ENCODE measurements at places on chromosomes 2 and 18. TPM values are rescaled to one million over a fixed set of nuclear protein-coding genes. Genes with fewer than 3 reads are reported as not detected.

GRCh38 chr18:10536280-10536679, 10.5 kb downstream of the NAPG start:
- no peak for DNase-seq

DNA sequence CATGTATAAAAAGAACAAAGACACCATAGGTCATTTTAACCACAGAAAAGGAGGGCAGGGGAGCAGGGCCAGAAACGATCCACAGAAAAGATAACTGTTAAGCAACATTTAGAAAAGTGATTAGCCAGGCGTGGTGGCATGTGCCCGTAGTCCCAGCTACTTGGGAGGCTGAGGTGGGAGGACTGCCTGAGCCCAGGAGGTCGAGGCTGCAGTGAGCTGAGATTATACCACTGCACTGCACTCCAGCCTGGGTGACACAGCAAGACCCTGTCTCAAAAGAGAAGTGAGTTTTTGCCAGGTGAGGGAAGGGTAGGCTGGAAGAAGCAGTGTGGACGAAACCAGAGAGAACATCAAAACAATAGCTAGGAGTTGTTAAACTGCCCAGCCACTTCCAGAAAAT, 3.3 kb downstream of the WDR12 start:
- no peak for DNase-seq

BIN1 gene
- 697 TPM for total RNA-seq

ARHGAP28 gene
- total RNA-seq, result 26.0 TPM

DNA sequence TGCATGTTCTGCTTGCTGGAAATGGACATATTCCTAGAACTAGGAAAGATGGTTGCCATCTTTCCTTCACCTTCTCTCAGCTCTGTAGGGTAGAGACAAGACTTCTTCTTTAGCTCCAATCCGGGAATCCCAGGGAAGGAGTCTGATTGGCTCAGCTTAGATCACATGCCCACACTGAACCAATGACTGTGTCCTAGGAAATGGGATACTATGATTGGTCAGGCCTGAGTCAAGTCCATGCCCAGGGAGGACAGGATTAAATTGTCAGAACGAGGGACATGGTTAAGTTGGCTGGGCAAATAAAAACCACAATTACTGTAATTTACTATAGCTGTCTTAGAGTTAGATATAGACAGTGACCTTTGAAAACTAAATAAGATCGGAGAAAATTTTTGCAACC, 31.4 kb downstream of the SEMA4F start:
- DNase-seq, result no peak

POTEC gene
- total RNA-seq, result not detected

DNA sequence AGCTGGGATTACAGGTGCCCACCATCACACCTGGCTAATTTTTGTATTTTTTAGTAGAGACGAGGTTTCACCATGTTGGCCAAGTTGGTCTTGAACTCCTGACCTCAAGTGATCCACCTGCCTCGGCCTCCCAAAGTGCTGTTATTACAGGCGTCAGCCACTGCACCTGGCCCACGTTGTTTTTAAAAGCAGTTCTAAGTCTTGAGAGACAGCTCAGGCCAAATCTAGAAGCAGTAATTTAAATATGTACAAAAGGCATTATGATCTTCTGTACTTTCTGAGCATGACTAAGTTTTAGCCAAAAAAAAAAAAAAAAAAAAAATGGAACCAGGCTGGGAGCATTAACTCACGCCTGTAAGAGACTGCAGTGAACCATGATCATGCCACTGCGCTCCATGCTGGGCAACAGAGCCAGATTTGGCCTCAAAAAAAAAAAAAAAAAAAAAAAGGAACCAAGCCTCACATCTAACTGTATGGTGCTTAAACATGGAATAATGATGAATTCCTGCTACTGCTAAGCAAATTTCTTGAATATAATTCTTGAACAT, 4.0 kb downstream of the ABHD3 start:
- DNase-seq, result no peak

PLCD4 gene
- total RNA-seq, result 31.0 TPM

UGT1A8 gene
- total RNA-seq, result 0.31 TPM

STARD6 gene
- total RNA-seq, result not detected

GRCh38 chr2:238287737-238288649, at the start of gene PER2:
Gene PER2 (minus strand): TSS chr2:238288610. CDS start chr2:238277936, 10,674 bp downstream.
- peak; percentile 84 for DNase-seq

DNA sequence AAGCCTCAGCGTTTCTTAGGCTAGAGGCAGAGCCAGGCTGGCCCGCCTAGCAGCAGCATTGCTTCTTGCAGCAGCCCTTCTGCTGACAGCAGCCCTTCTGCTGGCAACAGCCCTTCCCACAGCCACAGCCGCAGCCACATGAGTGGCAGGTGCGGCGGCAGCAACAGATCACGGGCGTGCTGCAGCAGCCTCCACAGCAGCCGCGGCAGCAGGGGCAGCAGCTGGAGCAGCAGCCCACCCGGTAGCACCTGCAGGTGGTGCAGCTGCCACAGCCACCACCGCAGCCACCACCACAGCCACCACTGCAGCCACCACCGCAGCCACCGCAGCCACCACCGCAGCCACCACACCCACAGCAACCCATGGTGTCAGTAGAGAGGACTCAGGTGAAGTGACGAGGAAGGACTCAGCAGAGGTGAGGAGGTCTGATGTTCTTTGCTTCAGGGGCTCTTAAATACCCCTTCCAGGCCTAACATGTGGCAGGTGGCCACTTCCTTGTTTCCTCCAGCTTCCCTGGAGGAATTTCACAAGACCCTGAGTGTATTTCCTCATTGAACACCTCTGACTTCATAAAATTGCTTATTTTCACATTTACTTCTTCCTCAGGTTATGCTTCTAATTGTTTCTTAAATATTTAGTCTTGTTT, at the start of gene SCYGR6:
Gene SCYGR6 (minus strand): TSS at position 364 of the 646 bp plus-strand sequence. CDS start 0 bp downstream, at position 364.
- DNase-seq, result no peak

LYPD6 gene
- total RNA-seq, result 4.2 TPM

IL18RAP gene
- 0.31 TPM for total RNA-seq

DNA sequence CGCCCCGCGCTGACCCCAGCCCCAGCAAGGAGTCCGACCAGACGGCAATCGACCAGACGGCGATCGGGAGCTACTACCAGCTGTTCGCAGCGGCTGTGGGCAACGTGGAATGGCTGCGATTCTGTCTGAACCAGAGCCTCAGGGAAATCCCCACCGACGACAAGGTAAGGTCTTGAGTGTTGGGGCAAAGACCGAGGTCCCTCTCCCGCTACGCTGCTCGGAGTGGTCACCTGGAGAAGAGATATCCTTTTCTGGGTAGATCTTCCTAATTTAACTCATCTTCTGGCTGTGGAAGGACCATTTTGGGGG, 704 bp downstream of the ANKRD53 start:
- no peak for DNase-seq

GRCh38 chr2:73291093-73291460, 2.3 kb downstream of the EGR4 start:
- DNase-seq, result peak; percentile 82

GRCh38 chr2:14263053-14263452, 369.5 kb upstream of the LRATD1 start:
- DNase-seq, result no peak

L3MBTL4 gene
- 6.5 TPM for total RNA-seq

- DNase-seq, result no peak
These were observed 535 bp downstream of the ATG4B start for GRCh38 chr2:241637795-241638660.

DNA sequence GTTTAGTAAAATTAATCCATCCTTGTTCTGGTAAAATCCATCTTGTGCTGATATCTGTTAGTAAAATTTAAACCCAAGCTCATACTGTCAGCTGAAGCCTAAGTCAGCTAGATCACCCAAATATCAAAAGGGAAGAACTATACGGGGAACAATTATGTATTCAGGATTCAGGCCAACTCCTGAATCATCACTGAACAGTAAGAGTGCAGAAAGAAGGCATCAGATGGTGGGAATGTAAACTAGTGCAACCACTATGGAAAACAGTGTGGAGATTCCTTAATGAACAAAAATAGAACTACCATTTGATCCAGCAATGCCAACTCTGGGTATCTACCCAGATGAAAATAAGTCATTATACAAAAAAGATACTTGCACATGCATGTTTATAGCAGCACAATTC, 81.8 kb downstream of the RAPGEF4 start:
- no peak for DNase-seq

GRCh38 chr2:132725148-132725547, 55.1 kb upstream of the LYPD1 start:
- DNase-seq, result no peak

DNA sequence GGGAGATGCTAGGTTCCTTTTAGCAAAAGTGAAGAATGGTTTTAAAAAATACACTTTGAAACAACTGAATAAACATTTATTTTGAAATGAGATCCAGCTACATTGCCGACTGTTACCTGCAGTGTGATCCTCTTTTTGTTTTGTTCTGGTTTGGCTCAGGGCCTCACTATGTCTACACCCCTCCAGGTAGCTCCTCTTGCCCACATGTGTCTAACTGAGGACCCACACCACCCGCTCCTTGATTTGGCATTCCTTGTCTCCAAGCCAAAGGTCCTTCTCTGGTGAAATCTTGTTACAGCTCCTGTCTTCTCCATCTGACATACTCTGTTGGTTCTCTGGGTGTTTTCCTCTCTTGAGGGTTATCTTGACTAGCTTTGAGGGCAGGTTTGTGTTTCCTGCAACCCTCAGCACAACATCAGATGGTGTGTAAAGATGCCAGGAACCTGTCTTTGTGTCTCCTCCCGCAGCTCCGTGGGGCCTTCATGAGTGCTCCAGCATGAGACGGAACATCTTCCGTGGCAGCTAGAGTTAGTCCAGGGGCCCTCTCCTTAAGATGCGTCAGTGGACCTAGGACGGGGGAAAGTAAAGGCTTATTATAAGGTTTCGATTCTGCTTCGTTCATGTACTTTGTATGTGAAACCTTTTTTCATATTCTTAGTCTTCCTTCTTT, 32.1 kb downstream of the MAP4K4 start:
- no peak for DNase-seq

DNA sequence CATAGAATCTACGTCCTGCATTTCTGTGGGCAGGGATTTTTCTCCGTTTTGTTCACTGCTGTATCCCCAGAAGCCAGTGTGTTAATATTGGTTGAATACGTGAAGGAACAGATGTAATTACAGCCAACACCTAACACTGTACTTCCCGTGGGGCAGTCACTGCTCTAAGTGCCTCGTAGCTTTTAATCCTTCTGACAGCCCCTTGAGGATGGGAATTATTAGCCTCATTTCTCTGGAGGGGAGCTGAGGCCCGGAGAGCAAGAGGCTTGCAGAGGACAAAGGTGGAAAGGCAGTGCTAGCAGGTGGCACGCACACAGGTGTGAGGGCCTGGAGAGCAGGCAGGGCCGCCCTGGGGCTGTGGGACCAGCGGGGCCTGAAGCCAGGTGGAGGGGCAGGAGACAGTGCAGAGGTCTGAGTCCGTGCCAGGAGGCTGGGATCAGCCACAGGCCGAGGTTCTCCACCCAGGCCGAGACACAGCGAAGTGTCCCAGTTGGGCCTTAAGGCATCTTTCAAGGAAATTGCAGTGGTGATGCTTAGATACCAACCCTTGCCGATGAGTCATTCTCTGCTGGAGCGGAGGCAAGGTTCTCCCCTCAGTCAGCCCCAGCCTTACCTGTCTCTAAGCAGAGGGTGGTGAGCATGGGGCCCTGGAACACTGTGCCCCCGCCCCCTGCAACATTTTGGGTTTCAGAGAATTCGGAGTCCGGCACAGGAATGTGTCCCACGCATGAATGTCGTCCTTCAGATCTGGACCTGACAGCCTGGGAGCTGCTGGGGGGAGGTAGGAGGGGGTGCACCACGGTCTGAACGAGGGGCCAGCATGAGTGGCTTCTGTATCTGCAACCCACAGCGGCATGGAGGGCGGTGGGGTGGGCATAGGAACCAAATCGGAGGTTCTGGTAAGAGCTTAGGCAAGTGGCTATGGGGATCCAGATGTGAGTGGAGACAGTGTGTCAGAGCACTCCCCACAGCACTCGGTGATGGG, 122.6 kb downstream of the GBX2 start:
- no peak for DNase-seq

- DNase-seq, result no peak
These were observed 22.3 kb upstream of the CYRIA start for GRCh38 chr2:16687955-16688354.

HOXD1 gene
- not detected for total RNA-seq

- DNase-seq, result no peak
These were observed 310.4 kb upstream of the CCDC68 start for GRCh38 chr18:55269622-55270021.

DNA sequence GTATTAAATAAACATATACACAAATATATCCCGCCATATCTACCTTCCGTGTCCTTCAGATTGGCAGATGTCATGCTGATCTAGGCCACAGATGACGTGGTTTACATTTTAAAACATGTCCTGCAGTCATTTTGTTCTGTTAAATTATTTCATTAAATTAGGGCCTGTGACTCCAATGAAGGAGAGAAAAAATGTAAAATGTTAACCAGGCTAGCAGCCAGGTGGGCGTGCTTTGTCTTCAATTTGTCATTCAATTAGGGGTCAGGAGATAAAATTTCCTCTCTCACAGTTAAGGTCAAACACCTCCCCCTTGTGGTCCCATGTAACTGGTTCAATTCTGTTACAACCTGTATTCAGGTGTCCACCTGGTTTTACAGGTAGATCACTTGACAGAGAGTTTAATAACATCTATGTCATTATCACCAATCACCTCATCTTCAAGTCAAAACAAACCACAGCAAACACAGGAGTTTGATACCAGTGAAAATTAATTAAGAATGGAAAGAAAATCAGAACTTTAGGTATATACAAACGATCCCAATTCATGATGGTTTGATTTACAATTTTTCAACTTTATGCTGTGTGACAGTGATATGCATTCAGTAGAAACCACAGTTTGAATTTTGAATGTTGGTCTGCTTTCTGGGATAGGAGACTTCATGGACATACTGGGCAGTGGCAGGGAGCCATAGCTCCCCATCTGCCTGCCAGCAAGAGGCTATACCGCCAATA, 339.4 kb downstream of the CMPK2 start:
- DNase-seq, result peak; percentile 30

- peak; percentile 33 for DNase-seq
These were observed 55.5 kb upstream of the ANKRD62 start for GRCh38 chr18:12038082-12038638.

BCL11A gene
- 19.9 TPM for total RNA-seq

DNA sequence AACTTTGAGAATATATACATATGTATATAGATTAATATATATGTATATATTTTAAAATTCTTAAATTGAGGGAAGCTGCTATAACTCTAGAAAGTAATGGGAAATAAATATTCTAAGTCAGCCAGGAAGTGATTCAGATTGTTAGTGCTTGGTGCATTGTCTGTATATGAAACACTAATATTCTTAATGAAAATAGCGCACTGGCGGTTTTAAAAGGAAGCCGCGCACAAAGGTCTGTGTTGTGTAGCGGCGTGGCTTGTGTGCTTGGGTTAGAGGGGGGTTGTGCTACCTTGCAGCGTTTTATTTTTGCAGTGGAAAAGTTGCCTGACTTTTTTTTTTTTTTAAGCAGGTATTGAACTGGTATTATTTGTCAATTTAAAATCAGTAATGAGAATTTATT, 11.3 kb downstream of the TSHZ1 start:
- no peak for DNase-seq

GRCh38 chr2:132974467-132975095, 304.6 kb upstream of the LYPD1 start:
- no peak for DNase-seq

GRCh38 chr18:32258558-32259204, 68.8 kb downstream of the MEP1B start:
- no peak for DNase-seq

MAP3K19 gene
- total RNA-seq, result 0.21 TPM

CD302 gene
- total RNA-seq, result 24.5 TPM

All from tongue (tissue), 3 donors.